ELR (cell line): ENCODE measurements at places on chromosomes 11 and 22.

DNA sequence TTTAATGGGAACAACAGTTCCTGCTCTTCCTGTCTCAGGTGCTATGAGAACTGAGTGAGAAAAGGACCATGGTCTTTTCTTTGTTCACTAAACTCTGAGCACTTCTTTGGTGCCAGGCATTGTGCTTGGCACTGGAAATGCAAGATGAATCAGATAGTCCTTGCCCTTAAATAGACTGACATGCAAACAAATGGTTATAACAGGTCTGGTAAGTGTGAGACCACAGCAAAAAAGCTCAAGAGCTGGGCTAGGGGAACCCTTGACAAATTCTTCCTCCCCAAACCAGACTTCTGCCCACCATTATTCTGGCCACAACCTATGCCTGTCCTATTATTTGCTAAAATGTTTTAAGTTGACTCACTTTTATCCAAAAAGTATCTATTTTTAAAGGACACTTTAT lies 5.1 kb downstream of the SLC43A3 start:
- DNase-seq, result no peak

- no peak for DNase-seq
Observed at GRCh38 chr11:118984825-118985224, 13.1 kb upstream of the CENATAC start.

- no peak for DNase-seq
Observed at GRCh38 chr11:88501541-88501940, 164.0 kb upstream of the CTSC start.

GRCh38 chr11:12083380-12083779 lies 27.0 kb upstream of the MICAL2 start:
- no peak for DNase-seq

DNA sequence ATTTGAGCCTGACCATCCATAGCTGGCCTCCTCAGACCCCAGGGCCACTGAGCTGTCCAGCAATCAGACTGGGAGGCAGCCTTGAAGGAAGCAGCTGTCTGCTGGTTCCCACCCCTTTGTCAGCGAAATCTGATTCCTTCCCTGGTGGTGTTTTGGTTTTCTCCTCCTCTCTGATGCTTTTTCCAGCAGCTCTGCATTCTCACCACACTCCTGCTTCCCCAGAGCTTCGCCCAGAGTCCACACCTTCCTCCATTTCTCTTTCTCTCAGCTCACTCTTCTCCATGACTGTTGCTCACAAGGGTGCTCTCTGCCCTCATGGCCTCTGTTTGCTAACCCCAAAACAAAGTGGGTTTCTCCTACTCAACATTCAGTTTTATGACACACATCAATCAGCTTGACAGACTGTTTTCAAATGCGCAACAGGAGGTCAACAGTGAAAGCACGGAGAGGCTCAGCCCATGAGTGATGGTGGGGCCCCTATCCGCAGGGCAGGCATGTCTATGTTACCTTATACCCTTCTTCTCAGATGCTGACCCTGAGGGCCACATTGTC lies 130.6 kb upstream of the MTNR1B start:
- no peak for DNase-seq

DNA sequence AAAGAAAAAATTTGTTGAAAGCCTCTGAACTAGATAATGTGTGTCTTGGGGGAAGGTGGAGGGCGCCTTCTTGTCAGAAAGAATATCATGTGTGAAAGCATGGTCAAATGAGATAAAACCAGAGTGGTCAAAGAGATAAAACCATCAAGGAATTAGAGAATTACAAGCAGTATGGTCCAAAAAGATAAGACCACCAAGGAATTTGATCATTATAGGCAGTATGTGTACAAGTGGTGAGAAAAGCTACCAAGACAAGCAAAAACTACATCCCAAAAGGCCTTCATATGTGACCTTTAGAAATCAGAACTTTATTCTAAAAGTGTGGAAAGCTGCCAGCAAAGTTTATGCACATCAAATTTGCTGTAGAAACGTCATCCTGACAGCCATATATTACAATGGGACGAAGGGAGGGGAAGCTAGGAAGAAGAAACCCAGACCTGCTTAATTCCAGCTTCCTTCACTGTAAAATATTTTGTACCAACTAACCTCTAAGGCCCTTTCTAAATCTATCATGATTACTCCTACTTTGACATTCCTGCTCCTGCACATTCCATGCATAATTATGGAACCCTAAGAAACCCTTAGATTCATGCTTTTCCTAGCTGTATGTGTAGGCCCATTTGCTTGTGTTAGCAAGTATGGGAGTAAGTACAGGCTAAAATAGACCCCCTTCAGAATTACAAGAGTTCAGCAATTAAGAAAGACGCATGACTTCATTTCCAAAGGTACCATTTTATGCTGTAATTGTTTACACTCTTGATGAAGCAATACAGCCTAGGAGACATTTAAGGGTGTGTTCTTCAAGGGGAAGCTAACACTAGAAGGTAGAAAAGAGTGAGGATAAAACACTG lies 51.6 kb downstream of the LGR4 start:
- DNase-seq, result no peak

DNA sequence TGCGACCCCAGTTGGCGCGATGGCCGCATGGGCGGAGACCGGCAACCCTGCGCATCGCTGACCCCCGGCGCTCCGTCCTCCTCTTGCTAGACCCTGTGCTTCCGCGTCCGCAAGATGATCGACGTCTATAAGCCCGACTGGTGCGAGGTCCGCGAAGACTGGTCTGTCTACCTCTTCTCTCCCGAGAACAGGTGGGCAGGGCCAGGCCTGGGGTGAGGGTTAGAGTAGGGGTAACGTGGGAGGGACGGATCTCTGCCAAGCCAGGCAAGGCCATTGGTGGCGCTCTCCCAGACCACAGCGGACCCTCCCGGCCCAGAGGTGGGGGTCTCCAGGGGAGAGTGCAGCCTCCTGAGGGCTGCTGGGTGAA lies 92.1 kb downstream of the CACNA1I start:
- DNase-seq, result no peak

DNA sequence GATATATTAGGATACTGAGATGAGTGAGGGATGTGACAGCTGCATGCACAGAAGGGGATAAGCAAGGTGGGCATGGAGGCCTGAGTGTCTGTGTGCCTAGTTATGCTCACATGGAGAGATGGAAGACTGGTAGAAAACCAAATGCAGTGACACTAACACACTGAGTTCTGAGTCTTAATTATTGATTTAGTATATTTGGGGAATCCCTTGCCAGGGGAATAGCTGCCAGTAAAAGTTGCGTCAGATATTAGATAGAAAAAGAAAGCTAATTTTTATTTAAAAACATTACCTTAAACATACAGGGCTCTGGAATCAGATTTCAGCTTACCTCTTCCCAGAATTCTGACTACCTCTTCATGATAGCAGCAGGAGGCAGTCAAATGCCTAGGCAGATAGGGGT lies 620.5 kb downstream of the METTL15 start:
- no peak for DNase-seq
